NCI-H524 (cell line): ENCODE measurements at places on chromosomes 1 and 21.

- no peak for DNase-seq
Measured at GRCh38 chr1:115506924-115507589, 134.7 kb upstream of the VANGL1 start.

DNA sequence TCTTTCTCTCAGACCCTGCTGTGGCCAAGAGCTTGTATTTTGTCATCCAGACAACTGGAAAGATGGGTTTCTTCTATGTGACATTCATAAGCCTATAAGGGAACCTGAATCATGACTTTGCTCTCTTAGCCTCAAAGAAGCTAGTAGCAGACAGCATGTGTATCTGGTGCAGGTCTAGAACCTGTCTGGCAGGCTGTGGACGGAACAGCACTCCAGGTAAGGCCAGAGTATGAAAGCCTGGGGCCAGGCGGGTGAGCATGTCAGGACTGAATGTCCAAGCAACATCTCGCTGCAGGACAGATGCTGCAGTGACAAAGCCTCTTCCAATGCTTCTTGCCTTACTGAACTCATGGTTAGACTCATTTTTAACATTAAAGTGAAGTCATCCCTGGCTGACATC, 32.8 kb downstream of the AKNAD1 start:
- DNase-seq = no peak

DNA sequence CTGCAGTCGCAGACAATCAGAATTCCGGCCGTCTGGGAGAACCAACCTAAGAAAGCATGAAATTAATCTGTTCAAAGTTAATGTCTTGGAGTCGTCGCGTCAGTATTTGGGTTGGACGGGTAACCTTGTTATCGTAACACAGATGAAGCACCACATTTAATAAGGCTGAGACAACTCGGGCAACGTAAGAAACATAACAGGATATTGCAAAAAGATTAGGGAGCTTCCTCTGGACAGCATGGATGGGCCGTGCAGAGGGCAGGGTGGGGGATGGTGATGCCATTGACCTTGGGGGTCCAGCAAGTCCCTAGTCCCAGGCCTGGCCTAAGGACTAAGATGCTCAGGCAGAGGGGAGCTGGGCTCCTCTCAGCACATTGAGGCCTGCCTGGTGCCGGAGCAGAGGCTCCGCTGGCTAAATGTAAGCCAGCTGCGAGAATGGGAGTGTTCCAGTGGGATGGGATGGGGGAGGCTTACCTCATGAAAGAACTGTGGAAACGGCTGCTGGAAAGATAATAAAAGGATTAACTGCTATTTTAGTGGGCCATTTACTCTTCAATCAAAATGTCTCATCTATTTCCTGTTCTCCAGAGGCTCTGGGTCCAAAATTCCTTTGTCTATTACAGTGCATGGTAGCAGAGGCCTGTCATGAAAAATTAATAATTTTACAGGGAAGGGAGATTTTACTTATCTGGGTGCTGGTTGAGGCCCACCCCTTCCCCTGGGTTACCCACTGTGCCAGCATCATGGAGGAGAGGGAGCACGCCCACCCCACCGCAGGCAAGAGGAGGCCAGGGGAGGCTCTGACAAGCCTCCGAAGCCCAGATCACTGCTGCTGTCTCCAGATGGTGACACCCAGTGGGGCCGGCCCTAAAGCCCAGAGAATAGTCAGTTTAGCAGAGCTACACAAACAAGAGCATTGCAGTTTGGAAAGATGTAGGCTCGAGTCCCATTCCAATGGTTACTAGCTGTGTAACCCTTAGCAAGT, 131.6 kb downstream of the DMRTB1 start:
- DNase-seq = no peak

- DNase-seq = no peak
Measured at GRCh38 chr1:200381256-200381984, 28.4 kb downstream of the ZNF281 start.

DNA sequence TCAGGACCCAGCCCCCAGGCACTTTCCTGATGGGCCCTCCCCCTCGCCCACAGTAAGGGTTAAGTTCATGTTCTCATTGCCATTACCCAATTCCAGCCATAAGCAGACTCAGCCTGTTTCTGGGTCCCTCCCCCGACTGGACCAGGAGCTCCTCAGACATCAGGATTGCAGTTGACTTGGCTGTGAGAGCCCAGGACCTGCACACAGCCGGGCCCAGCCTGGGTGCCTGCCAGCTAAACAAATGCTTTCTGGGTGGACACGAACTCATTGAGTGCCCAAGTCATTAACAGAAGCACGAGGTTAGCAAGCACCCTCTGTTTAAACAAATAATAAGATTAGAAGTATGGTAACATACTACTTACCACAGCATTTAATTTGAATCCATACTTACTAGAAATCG, 147.9 kb upstream of the POU3F1 start:
- DNase-seq = peak; percentile 71

GRCh38 chr1:235918465-235918864, 51.8 kb upstream of the LYST start:
- DNase-seq = no peak

DNA sequence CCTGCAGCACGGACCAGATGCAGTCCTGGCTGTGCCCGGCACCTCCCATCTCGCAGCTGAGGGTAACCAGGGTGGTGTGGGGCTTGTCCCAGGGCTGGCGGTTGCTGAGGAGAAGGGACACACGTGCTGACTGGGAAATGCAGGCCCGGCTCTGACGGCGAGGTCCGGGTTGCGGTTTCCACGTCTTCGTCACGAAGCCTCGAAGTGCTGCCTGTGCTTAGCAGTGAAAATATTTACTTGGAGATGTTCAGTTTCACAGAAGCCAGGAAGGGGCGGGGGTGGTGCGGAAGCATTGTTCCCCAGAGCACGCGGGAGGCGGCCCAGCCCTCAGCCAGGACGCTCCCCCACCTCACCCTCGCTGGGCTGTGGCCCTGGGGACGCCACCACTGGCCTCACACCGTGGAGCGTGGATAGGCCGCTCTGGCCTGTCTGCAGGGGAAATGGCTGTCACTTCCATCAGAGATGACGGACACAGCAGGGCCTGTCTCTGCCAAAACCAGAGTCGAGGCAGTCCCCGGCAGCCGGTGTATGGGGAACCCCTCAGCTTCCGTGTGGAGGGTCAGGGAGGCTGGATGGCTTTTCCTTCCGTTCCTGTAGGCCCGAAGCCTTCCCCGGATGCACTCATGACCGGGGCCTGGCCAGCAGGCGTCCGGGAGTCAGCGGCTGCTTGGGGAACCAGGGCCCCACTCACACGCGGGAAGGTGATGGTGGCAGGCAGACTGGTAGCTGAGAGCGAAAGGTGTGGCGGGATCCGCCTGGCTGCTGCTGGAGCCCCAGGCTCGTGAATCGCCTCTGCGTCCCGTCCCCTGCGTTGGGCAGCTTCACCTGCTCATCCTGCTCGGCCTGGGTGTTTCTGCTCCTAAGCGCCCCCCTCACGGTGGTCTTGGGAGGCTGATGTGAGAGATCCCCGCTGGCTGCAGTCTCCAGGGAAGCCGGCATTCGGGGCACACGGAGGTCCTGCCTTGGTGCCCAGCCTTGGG, 14.7 kb upstream of the POFUT2 start:
- no peak for DNase-seq

- DNase-seq = no peak
Measured at GRCh38 chr1:162353078-162353477, 23.6 kb downstream of the SPATA46 start.
